Upper lobe of left lung (tissue), 6 donors: ENCODE measurements at places on chromosomes 12 and 14. TPM values are rescaled to one million over a fixed set of nuclear protein-coding genes. Genes with fewer than 3 reads are reported as not detected.

- DNase-seq, result peak; percentile 14
These were observed 373.0 kb downstream of the ALG10 start for GRCh38 chr12:34395056-34396005.

- no peak for DNase-seq
These were observed 137.2 kb upstream of the PLEKHA5 start for GRCh38 chr12:18992336-18992735.

GRCh38 chr14:53542732-53543131 is 389.6 kb upstream of the DDHD1 start:
- DNase-seq, result no peak

DNA sequence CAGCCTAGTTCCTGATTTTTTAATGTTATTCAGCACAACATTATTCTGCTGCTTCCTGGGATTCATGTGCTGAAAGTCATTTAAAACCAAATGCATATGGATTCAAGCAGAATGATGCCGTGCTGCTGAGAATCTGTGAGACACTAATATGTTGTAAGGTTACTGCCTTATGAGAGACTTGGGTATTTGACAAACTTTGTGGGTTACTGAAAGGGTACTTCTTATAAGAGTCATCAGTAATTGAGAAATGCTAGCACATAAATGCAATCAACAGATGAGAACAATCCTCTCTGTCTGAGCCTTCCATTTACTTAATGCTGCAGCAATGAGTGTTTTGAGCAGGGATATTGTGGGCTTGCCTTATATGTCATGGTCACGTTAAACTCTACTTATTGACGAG is 175.7 kb downstream of the NPAS3 start:
- DNase-seq, result no peak

- DNase-seq, result no peak
These were observed 99.5 kb downstream of the SYNE2 start for GRCh38 chr14:63952053-63952932.

- DNase-seq, result peak; percentile 67
These were observed 87.0 kb downstream of the ACTN1 start for GRCh38 chr14:68891851-68892660.

DNA sequence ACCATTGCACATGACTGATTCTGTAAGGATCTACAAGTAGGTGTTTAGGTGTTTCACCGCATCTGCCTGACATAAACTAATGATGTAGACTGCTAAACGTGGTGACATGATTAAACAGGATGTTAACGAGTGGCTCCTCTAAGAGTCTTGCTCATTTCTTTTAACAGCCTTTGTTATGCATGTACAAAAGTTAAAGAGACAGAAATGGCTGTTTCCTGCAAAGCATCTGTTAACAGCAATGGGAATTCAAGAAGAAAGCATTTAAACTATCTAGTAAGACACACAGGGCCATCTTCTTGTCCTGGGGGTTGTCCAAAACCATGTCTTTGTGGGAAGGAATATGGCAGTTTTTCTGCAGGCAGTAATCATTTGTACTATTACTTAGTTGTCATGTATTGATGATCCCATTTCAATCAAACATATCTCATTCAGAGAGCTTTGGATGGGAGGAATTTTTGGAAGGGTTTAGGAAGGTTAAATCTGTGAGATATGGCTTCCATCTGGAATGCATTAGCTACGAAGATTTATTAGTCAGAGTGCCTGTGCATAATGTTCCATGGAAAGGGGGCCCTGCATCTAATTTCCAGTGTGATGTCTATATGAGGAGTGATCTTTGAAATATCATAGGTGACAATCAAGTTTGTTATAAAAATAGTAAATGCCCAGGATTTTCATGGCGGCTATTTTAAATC is 495.1 kb downstream of the EGLN3 start:
- DNase-seq, result no peak

- DNase-seq, result no peak
These were observed 250.2 kb downstream of the CACNA1C start for GRCh38 chr12:2302711-2303580.

GRCh38 chr12:41224066-41224465 is 35.9 kb downstream of the PDZRN4 start:
- DNase-seq, result no peak

GRCh38 chr12:123854918-123855317 is 92.8 kb downstream of the DNAH10 start:
- DNase-seq, result no peak

GRCh38 chr12:85413266-85413665 is 133.2 kb downstream of the ALX1 start:
- DNase-seq, result no peak

Gene ADAMTS20
- total RNA-seq, result not detected

Gene WSCD2
- total RNA-seq, result 0.61 TPM

Gene KIF5A
- 0.06 TPM for total RNA-seq

Gene OR4Q3
- total RNA-seq, result not detected
